ENCODE measurements at places on chromosomes 13 and 19.
A peak's percentile ranks its signal among the peaks of the same experiment; 100 is the strongest.

- no peak for DNase-seq
These were observed 8.6 kb upstream of the FXYD3 start for GRCh38 chr19:35106898-35107541.

DNA sequence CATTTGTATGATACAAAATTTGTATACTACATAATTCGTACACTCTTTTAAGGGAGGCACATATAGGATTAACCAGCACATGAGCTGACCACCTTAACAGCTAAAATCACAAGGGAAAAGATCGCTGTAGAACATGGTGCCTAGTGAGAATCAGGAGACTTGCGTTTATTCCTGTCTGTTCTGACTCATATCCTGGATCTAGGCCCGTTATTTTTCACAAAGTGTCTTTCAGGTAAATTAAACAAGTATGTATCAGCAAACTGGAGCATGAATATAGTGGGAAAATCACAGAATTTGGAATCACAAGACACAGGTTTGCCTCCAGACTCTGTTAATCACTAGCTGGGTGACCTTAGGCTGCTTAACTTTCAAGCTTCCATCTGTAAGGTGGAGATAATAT lies 47.5 kb upstream of the ESD start:
- DNase-seq: no peak

DNA sequence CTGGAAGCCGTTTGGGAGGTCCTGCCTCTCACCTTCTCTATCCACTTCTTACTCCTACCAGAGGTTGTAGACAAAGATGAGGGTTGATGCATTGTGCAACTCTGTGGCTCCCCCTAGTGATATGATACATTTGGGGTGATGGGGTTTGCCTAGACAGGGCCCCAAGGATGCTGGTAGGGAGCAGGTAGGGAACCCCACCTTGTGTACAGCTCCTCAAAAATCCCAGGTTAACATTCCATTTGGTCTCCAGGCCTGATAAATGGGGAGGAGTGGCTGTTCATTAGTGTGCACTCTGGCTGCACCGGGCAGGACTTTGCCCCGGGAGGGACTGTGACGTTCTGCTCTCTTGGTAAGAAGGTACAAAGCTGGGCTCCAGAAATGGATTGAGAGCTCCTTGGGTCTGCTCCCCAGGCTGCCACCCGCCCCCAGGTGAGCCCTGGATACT lies 19.2 kb downstream of the SIGLEC8 start:
- peak; percentile 2 for DNase-seq

- no peak for DNase-seq
These were observed 5.0 kb downstream of the FOSB start for GRCh38 chr19:45472563-45473366.

DNA sequence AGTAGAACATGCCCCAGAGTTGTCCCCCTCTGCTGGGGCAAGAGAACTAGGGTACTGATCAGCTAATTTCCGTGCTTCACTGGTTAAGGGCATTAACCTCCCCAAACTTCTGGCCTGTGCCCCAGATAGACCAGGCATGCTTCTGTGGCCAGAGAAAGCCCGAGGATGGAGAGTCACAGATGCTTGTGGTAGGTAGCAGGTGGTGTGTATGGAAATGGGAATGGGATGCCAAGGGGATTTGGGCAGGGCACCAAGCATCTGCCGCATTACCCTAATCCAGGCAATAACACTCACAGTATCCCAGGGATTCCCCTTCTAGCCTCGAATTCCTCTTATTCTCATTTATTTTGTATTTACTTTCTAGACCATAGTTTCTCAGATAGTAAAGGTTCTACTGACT lies 124.8 kb upstream of the KLF12 start:
- DNase-seq: no peak

DNA sequence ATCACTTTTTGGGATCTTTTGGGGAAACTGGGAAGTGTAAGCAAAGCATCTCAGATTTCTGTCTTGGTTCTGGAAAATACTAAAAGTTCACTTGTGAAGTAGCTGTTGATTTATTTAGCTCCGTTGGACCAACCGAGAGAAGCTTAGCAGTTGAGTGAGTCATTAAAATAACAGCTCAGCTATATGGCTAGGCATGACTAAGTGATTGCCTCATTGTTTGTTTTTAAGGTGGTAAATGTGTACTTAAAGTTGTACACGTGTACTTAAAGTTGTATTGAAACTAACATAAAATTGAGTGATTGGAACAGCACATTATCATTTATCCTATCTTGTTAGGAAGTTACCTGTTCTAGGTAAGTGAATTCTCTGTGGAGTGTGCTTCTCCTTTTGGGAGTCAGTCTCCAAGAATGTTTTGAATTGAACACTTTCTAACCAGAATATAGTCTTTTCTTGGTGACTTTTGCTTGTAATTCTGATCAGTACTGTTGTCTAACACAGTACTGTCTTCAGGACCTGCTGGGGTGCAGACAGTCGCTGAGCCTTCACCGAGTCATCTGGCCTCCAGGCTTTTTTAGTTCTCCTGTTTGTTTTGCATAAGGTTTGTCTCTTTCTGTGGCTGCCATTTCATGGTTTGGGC lies 2.9 kb upstream of the DCUN1D2 start:
- DNase-seq: peak; percentile 96

DNA sequence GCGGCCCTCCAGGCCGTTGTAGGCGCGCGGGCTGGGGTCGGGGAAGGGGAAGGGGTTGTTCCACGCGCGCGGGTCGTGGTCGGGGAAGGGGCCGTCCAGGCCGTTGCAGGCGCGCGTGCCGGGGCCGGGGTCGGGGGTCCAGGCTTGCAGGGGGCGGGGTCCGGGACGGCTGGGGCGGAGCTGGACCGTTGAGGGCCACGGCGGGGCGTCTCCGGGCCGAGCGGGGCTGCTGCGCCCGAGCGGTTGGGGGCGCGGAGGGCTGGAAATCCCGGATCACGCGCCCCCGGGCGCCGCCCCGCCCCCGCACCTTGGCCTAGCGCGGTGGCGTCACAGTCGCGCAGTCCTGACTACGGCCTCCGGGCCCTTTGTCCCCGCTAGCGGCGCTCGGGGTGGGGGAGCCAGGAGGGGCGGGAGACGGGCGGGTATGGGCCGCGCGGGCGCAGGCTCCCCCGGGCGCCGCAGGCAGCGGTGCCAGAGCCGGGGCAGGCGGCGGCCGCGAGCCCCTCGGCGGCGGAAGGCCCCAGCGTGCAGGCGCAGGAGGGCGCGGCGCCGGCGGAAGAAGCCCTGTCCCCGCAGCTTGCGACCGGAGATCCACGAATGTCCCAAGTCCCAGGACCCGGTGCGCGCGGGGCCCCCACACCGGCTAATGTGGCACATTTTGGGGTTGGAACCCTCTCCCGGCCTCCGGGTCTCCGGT lies 665 bp downstream of the GPX4 start:
- DNase-seq: peak; percentile 57

DNA sequence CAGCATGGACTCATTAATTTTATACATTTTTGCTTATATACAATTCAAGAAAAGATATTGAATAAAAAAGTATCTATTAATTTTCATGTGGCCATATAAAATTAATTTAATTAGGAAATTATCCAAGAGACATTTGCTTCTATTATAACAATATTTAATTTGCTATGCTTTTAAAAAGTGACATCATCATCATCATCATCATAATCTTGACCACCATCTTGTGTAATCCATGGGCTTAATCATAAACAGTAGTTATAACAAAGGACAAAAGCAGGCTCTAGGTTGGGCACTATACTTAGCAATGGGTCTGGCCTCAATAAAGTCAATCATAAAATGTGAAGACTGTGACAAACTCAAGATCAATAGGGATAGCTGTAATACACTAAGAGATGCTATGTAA lies 1031.6 kb downstream of the SLITRK1 start:
- no peak for DNase-seq

DNA sequence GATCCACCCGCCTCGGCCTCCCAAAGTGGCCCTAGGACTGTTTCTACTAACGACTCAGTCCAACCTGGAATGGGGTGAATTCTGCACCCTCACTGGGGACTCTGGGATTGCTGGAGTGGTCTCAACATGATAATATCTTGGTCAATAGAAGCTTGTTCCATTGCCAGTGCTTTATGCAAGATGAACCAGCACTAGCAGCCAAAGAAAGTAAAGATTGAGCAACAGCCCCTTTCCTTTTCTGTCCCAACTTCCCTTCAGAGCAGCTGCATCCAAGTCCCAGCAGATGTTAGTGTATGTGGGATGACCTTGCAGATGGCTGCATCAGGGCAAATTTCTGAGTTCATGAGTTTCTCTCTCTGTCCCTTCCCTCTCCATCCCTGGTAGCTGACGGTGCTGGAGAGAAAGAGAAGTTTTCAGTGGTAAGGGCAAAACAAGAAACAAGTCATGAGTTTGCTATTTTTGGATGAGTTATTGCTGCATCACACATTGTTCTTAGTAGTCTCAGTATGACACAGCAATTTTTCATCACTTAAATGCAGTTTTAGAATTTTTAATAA lies 183.6 kb upstream of the EDNRB start:
- DNase-seq: peak; percentile 91

GRCh38 chr13:29484236-29484635 lies 111.3 kb downstream of the SLC7A1 start:
- no peak for DNase-seq

DNA sequence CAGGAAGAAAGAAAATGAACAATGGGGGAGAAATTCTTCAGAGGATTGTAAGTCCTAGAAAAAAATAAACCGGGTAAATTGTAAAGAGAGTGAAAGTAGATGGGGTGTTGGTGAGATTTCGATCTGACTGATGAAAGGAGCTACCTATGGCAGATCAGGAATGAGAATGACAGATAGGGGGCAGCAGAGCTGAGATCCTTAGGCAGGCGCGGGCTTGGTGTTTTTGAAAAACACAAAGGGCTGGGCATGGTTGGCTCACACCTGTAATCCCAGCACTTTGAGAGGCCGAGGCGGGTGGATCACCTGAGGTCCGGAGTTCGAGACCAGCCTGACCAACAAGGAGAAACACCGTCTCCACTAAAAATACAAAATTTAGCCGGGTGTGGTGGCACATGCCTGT lies 1468.6 kb upstream of the SLC10A2 start:
- DNase-seq: no peak

DNA sequence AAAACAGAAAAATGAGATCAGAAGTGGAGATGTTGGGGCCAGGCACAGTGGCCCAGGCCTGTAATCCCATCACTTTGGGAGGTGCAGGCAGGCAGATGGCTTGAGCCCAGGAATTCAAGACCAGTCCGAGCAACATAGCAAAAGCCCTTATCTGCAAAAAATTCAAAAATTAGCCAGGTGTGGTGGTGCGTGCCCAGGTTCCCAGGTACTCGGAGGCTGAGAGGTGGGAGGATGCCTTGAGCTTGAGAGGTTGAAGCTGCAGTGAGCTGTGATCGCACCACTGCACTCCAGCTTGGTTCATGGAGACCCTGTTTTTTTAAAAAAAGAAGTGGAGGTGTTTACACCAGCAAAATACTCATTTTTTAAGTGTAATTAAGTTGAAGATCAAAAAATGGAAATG lies 6.6 kb upstream of the ZFP36 start:
- DNase-seq: no peak

GRCh38 chr13:112027250-112027649 lies 39.7 kb upstream of the SOX1 start:
- DNase-seq: no peak

- DNase-seq: no peak
These were observed 5.1 kb downstream of the SSBP4 start for GRCh38 chr19:18424122-18424889.

- DNase-seq: no peak
These were observed 66.2 kb downstream of the GNG7 start for GRCh38 chr19:2636141-2636896.

GRCh38 chr13:24223341-24224231 lies 63.1 kb downstream of the SPATA13 start:
- DNase-seq: no peak

DNA sequence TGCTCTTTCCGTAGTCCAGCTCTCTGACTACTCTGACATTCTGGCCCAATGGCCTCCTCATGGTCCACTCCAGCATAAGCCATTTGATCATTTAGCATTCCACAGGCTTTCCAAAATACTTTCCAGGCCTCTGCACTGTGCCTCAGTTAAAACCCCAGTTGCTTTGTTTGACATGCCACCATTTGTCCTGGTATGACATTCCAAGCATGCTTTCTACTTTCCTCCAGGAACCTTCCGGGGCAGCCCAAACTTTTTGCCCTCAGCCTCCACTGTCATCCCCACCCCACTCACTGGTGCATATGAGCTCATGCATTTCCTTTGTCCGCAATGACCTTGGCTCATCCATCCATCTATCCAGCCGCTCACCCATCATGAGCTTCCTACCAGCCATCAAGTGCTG lies 41.8 kb upstream of the WASF3 start:
- no peak for DNase-seq

DNA sequence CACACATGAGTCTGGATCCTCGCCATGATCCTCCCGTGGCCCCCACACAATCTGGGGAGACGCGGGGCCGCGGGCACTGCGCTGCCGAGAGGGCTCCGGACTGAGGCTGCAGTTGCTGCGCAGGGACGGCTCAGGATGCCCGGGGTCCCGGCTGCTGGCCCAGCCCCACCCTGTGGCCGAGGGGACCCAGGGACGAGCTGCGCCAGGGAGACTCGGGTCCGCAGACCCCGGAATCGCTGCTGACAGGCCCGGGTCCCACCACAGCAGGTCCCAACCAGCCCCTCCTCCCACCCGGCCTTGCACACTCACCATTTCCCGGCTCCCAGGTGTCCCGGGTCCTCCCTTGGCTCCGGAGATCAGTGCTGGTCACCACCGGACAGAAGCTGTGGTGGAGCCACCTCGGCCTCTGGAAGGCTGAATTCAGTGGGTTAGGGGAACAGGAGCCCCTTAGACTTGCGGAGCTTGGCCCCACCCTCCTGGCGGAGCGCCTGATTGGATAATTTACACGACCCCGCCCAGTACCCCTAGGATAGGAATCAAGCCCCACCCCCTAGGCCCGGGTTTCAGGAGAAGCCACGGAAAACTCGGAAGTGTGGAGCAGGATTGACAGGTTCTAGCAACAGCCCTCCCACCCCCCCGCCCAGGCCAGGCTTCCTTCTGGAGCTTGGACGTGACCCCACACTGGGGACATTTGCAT lies 57.4 kb downstream of the ZNF44 start:
- no peak for DNase-seq

GRCh38 chr19:6752256-6753177 lies 13.0 kb downstream of the TRIP10 start:
- no peak for DNase-seq

- no peak for DNase-seq
These were observed 365.4 kb downstream of the NDFIP2 start for GRCh38 chr13:79846386-79846785.

- DNase-seq: peak; percentile 30
These were observed 225.3 kb upstream of the SERP2 start for GRCh38 chr13:44148159-44148914.

DNA sequence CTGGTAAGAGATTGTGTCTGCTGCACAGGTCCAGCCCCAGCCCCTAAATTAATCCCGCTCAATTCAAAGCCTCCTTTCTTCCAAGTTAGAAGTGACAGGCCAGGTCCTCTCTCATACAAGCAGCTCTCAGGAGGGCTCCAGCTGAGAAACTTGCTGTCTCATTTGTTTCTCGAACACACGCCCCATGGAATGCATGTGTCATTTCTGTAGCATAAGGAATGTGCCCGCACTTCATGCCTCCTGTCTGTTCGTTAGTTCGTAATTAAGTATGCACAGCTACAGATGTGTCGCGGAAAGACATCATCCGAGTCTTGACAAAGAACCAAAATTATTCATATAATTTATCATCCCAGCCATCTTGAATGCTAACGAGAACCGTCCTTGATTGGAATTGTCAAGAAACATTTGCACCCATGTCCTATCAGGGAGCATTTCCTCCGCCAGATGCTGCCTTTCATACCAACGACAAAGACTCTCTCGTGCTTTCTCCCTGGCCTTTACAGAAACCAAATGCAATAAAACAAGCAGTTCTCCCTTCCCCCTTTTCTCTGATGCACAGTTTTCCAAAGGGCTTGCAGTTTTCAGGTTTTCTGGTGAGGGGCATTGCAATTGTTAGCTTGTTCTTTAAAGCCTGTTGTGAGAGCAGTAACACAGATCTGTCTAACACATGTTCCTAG lies 133.5 kb downstream of the UQCRFS1 start:
- DNase-seq: no peak
